ENCODE measurements at places on chromosomes 1 and 21. TPM values are rescaled to one million over a fixed set of nuclear protein-coding genes. Genes with fewer than 3 reads are reported as not detected.
A peak's percentile ranks its signal among the peaks of the same experiment; 100 is the strongest.

- H3K27me3 ChIP-seq = no peaks in the 10 kb centered on the region
- no peak overlapping the region for H3K4me3 ChIP-seq
- H3K4me1 ChIP-seq = no peaks in the 10 kb centered on the region
- H3K27ac ChIP-seq = no peak overlapping the region
- no peak for DNase-seq
- peaks cover 22% of the 10 kb centered on the region for H3K36me3 ChIP-seq
Measured at GRCh38 chr1:21691739-21692138, 22.6 kb upstream of the RAP1GAP start.

- H3K4me3 ChIP-seq = peak within 1 kb of the TSS; percentile 66
- no peak within 1 kb of the TSS for H3K27ac ChIP-seq
- DNase-seq = peak; percentile 77
Measured at GRCh38 chr1:226548256-226549093, at the start of gene STUM. Gene STUM (plus strand): TSS chr1:226548764. CDS start chr1:226548905, 141 bp downstream.

RGS1 gene
- polyA plus RNA-seq = 5.0 TPM

GRCh38 chr1:116836099-116836498 lies 73.6 kb upstream of the PTGFRN start:
- no peak overlapping the region for H3K27ac ChIP-seq
- no peaks in the 10 kb centered on the region for H3K27me3 ChIP-seq
- DNase-seq = no peak

ACOT11 gene
- 31.1 TPM for polyA plus RNA-seq

GRCh38 chr1:100904528-100904927 lies 8.6 kb downstream of the SLC30A7 start:
- no peaks in the 10 kb centered on the region for H3K27me3 ChIP-seq
- no peak for DNase-seq
- H3K27ac ChIP-seq = no peak overlapping the region
- no peaks in the 10 kb centered on the region for H3K4me1 ChIP-seq
- peaks cover 7% of the 10 kb centered on the region for H3K36me3 ChIP-seq
- no peak overlapping the region for H3K4me3 ChIP-seq

DNA sequence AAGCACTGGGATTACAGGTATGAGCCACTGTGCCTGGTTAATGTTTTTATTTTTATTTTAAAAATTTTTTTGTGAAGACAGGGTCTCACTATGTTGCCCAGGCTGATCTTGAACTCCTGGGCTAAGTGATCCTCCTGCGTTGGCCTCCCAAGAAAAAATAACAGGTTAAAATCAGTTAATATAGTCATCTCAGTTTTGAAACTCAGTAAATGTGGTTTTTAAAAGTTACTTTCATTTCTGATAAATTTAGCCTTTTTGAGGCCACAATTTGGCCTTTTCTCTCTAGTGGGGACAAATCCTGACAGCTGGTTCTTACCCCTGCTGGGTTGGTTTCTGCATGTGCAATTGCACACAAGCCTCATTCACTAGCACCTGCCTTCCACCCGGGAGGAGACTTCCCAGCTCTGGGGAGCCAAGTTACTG lies 13.3 kb downstream of the PMF1 start:
- no peak for DNase-seq
- H3K4me3 ChIP-seq = no peak overlapping the region
- H3K27ac ChIP-seq = no peak overlapping the region
- H3K27me3 ChIP-seq = no peaks in the 10 kb centered on the region

GRCh38 chr1:24382165-24382577 lies 31.4 kb downstream of the STPG1 start:
- H3K4me3 ChIP-seq = no peak overlapping the region
- H3K36me3 ChIP-seq = no peaks in the 10 kb centered on the region
- H3K27ac ChIP-seq = no peak overlapping the region
- no peaks in the 10 kb centered on the region for H3K27me3 ChIP-seq

All from kidney (tissue), 22 donors.